D341Med (cell line): ENCODE measurements at places on chromosomes 3 and 15.
A peak's percentile ranks its signal among the peaks of the same experiment; 100 is the strongest.

- no peak for DNase-seq
Observed at GRCh38 chr15:80684697-80685096, 10.4 kb upstream of the ABHD17C start.

GRCh38 chr3:119664850-119665379 lies 4.5 kb upstream of the POPDC2 start:
- DNase-seq = no peak

DNA sequence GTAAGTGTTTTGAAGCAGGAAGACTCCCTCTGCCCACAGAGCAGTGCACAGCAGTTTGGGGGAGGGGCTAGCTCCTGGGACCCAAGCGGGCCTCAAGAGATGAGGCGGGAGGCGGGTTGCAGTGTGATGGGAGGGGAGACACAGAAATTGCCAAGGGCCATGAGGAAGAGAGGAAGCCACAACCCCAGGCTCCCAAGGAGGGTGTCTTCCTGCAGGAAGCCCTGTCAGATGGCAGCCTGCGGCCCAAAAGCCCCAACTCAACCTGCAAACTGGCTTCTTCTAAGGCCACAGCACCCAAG lies 7.3 kb upstream of the ISLR2 start:
- DNase-seq = peak; percentile 17

- DNase-seq = no peak
Observed at GRCh38 chr3:76138921-76139320, 353.6 kb upstream of the ZNF717 start.

DNA sequence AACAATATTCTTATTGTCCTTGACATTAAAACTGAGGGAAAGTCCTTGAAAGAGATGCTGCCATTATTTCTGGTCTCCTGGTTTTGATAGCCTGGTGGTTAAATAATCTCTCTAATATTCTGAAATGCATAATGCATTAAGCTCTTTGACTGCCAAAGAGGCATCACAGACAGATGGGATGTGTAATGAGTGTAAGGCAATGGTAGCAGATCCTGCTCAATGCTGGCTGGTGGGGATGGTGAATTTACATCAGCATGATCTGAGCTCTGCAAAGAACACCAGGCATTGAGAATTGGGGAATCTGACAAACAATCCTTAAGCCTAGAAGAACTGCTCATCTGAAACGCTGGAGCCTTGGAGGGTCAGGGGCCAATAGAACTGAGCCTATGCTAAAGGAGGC lies 528.6 kb upstream of the LMCD1 start:
- DNase-seq = no peak
